ENCODE measurements at places on chromosomes 11 and 22. TPM values are rescaled to one million over a fixed set of nuclear protein-coding genes. Genes with fewer than 3 reads are reported as not detected.

DNA sequence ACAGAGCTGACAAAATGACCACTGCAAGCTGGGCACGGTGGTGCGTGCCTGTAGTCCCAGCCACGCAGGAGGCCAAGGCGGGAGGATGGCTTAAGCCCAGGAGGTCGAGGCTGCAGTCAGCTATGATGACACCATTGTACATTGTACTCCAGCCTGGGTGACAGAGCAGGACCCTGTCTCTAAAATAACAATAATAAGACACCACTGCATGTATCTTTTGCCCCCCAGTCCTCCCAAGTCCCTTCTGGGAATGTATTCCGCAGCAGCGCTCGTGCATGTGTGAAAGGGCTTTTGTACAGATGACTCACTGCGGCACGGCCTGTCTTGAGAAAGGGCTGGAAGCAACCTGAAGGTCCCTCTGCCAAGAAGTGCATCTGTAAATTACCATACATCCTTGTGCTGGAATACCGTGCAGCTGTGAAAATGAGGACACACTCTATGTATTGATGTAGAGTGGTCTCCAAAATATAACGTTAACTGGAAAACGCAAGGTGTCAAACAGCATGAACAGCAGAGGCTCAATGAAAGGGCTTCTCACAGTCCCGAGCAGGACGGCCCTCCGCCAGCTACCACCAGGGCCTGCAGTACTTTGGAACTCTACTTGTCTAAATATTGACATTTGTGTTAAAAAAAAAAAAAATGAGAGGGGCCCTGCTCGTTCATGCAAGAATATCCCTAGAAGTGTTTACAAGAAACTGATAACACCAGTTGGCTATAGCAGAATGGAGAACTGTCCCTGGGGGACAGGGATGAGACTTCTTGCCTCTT is 9.0 kb upstream of the CDC42EP2 start:
- peak; percentile 48 for DNase-seq

B3GAT1 gene
- not detected for total RNA-seq

LRRC74B gene
- total RNA-seq = not detected

H19 gene
- total RNA-seq = 0.17 TPM
